Progenitor cell of endocrine pancreas (in vitro differentiated cells): ENCODE measurements at places on chromosomes 11 and 22.

DNA sequence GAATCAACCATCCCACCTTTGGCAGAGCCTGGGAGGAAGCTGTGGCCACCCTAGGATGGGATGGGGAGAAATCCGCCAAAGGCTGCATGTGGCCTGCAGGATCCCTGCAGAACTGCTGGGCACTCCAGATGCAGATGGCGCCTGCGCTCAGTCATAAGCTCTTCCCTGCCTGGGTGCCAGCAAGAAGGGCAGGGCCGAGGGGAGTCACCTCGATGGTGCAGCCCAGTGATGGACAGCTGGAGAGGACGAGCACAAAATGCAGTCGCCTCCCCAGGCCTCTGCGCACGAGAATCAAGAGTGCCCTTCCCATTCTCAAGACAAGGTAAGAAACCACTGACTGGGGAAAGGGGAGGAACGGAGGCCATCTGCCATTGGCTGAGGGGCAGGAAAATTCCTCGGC, 693.6 kb downstream of the TBC1D22A start:
- DNase-seq: no peak

- no peak for DNase-seq
These were observed 28.7 kb upstream of the TRPC6 start for GRCh38 chr11:101612481-101612880.

- no peak for DNase-seq
These were observed 9.4 kb upstream of the SF1 start for GRCh38 chr11:64787526-64788320.

- no peak for DNase-seq
These were observed 50.4 kb downstream of the TCP11L1 start for GRCh38 chr11:33089776-33090175.

DNA sequence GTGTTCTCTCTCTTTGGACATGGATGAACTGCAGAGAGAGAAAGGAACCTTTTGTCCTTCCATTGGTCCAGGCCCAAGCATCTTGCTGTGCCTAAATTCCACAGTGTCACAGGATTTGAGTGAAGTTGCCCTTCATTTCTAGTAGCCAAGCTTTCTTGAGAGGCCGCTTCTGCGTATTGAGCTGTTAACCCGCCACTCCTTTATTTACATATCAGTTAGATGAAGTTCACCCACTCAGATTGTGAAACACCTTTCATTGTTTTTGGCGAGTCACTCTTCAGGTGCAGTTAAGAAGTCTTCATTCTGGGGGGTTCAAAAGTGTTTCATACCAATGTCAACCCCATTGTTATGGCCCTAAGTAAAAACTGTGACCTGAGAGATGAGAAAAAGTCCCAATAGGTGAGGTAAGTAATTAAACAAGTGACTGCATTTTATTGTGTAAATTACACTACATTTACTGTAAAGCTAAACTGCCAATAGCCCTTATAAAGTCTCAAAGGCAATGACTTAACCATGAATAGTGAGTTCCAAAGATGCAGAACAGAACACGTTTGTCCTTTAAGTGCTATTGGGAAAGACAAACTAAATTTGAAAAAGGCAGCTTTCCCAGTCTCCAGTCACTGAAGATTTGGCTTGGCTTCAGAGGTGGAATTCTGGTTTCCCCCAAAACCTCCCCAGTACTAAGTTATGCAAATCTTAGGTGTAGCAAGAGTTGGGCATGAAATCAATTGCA, 61.0 kb downstream of the APIP start:
- no peak for DNase-seq
